ENCODE measurements at places on chromosomes 5 and 9.
A peak's percentile ranks its signal among the peaks of the same experiment; 100 is the strongest.

DNA sequence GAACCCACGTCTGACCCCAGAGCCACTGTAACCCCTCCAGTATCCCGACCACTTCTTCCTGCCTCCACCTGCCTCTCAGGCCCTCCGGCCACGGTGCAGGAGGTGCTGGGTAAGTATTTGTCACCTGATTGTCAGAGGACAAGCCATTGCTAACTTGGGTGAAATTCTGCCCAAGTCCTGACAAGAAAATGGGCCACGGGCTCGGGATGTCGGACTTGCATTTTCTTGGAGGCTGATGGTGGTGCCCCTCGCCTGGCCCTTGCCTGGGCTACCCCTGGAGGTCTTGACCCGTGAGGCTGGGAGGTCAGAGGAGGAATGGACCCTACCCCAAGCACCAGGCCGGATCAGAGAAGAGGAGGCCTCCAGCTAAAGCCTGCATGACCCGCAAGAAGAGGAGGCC is 149.7 kb upstream of the COL5A1 start:
- DNase-seq, result no peak

DNA sequence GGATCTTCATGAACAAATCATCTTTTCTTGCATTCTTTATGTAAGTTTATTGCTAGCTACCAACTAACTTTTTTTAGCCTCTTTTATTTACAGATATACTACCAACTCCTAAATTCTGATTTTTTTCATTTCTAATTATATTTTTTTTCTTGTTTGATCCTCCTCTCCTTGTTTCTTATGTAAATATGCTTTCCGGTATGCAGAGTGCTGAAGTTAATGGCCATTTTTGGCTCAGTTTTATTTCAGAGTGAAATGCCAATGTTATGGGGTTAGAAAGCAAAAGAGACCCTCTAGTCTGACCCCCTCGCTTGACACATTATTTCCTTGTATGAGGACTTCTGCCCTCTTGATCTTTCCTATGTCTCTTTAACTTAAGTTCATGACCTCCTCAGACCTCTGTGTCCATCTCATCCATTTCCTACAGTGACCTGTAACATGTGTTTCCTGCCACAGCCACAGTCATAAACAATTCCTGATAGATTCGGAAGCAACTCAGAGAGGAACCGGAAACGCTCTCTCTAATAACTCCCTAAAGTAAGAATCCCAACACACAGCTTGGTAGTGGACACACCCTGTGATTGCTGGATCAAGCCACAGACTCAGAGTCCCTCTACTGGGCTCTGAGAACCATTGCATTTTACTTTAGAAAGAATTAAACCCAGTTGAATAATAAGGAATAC is 42.9 kb upstream of the AFAP1L1 start:
- DNase-seq, result peak; percentile 85

DNA sequence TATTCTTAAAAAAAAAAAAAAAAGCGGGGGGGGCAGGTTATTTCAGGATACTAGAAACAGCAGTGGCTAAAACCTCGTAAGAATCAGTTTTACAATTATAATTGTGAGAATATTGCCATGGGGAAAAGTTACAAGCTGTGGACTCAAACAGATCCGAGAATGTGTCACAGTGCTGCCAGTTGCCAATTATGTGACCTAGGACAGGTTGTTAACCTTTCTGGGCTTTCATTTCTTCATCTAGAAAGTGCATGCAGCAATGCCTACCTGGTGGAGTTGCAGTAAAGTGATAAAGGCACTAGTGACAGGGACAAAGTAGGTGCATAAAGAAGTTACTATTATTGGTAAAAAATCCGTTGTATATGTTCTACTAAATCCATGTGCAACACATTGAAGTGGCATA is 75.8 kb downstream of the CDH6 start:
- no peak for DNase-seq

GRCh38 chr9:127612939-127613582 is 984 bp downstream of the STXBP1 start:
- DNase-seq, result peak; percentile 57

GRCh38 chr9:72297516-72297915 is 67.5 kb downstream of the ZFAND5 start:
- no peak for DNase-seq

DNA sequence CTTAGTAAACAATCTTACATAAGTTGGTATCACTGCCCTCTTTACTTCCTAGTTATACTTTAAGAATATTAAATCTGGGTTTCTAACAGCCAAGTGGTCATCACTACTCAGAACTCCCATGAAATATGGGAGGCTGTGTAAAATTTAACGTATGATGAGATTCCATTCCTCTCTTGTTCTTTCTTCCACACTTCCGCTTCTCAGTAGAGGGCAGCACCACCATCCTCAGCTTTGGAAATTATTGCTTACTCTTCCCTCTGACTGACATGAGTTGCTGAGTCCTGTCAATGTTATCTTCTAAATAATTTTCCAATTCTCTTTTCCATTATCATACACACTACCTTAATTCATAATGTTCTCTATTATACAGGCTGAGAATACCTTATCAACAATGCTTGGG is 194.0 kb downstream of the RFX3 start:
- no peak for DNase-seq

- DNase-seq, result peak; percentile 90
Measured at GRCh38 chr9:115845648-115846312, 307.8 kb upstream of the PAPPA start.

Data from fibroblast of lung (primary cell).